ENCODE measurements at places on chromosomes 6 and 20.

DNA sequence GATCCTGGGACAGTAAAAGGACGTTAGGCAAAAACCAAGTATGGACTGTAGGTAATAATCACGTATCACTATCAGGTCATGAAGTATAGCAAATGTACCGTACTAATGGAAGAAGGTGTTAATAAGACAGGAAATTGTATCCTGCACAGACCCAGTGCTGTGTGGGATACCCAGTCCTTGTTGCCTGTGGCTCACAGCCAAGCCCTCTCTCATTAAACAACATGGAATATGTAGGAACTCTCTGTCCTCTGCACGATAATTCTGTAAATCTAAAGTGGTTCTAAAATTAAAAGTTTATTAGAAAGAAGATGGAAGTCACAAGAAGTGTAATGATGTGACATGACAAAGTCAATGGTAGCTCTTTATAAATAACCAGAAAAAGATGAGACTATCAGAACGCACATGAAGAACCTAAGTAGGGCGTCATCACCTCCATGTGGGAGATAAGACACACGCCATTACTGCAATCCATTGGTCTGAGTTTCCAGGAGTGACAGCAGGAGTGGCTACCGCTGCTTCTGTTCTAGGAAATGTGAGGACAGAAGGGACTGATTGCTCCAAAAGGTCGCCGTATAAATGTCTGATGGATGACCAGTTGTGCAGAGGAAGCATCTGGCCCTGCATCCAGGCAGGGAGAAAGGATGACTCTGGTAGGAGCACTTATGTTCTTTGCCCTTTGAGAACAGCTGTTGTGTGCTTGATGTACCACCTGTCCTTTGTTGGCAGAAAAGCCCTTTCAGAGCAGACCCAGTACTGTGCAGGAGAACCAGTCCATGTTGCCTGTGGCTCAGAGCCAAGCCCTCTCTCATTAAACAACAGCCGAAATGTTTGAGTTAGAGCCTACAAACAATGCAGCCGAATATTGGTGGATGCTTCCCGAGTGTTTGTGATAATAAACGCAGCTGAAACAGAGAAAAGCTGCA, 125.6 kb downstream of the FIG4 start:
- DNase-seq: no peak

GRCh38 chr6:166441325-166442078, 58.8 kb upstream of the MPC1 start:
- DNase-seq: no peak

DNA sequence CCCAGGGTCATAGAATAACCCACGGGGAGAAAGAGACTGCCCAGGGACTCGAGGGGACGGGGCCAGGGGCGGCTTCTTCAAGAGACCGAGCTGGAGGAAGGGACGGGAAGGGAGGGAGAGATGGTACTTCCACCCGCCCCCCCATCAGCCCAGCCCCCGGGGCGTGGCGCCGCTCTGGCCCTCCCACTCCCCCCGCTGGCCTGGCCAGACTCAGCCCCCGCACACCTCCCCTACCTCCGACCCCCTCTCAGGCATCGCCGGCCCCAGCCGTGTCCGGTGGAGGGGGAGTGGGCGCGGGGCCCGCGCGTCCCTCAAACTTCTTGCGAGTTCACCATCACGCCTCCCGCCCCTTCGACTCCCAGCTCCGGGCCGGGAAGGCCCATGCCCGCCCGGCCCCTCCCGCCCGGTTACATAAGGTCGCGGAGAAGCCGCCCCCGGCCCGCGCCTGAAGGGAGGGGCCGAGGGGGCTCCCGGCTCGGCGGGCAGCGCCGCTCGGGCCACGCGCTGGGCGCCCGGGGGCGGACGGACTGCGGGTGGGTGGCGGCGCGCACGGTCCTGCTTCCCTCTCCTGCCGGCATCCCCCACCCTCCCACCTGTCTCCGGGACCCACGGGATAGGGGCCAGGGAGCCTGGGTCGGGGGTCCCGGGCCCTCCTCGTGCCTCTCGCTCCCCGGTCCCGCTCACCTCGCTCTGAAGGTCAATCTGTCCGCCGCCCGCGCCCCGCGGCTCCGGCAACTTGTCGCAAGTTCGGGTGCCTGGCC, 562 bp downstream of the TFEB start:
- no peak for DNase-seq

DNA sequence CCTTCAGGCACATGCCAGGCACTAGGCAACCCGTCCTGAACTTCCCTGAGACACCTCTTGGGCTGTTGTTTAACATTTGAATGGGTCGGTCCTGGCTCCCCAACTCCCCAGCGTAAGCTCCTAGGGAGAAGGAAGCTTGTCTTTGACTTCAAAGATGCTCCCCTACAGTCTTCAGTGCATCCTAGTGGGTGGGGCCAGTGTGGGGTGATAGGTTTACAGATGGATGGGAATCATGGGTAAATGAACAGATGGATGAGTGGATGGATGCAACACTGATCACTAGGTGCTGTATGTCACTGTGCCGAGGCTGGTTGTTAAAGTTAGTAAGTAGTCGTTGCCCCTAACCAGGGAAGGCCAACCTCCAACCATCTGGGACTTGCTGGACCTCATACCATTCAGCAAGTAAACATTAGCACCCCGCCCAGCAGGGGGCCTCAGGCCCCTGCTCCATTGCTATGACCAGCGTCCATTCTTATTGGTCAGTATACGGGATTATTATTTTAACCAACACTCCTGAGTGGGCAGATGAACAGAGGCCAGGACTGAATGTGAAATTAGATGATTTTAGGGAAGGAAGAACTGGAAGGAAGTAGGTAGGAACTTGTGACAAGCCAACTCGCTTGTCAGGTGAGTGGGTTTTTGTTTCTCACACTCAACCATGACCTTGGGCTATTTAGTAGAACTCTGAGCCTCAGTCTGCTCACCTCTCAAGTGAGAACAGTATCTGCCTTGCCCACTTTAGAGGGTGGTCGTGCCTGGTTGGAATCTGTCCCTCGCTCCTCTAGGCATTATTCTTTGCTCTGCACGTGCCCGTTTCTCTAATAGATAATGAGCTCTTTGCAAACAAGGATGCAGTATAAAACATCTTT, 82.9 kb upstream of the FOXP4 start:
- peak; percentile 54 for DNase-seq

- DNase-seq: no peak
Observed at GRCh38 chr6:24272148-24272547, 85.7 kb downstream of the DCDC2 start.

DNA sequence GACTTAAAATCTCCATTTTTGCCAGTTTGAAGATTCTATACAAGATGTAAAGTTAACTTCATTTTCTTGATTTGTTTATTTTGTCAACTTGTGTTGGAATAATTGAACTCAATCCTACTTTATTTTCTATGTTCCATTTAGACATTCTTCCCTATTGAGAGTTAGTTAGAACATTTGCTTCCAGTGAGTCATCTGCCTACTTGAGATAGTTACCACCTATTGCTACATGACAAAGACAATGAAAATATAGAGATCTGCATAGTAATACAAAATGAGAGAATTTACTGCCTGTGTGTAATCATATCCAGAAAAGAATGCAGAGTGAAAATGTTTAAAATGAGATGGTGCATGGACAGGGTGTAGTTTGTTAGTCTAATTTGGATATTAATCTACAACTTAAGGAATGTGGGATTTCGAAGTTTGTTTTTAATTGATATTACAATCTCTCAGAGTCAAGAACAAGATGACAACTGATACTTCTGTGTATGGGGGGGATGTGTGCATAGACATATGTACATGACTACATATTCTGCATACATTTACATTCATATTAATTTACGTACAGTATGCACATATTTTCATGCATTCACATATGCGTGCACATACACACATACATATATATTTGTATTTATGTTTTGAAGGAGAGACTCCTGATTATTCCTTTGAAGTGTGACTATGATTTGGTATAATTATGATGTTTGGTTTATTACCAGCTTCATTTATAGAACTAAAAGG, 420.1 kb downstream of the NKAIN2 start:
- no peak for DNase-seq

DNA sequence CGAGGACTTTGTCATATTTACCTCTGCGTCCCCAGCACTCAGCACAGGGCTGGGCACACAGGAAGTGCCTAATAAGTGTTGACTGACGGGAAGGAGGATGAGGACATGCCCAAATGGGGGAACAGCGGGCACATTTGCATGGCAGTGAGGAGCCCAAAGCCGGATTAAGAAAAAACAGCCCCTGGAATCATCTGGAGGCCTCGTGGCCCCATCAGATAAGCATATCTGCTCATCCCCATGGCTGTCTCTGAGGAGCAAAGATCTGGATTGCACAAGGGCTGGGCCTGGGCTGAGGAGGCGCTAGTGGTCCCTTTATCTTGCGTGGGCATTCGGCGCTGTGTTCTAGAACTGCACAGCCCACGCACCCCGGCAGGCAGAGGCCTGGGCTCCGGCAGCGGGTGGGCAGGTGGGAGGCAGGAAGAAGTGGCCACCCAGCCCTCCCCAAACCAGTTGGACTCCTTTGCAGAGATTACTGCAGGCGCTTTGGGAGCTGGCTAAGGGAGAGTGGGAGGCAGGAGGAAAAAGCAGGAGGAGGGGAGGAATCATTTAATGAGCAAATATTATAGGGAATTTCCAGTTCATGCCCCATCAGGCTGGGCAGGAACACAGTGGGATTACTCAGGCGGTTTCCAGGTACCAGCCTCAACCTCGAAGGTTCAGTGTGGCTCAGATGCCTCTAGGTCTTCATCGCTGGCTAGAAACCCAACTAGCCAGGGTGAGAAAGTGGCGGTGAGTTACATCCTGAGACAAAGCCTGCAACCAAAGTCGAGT, 108.1 kb downstream of the CEBPB start:
- DNase-seq: no peak

DNA sequence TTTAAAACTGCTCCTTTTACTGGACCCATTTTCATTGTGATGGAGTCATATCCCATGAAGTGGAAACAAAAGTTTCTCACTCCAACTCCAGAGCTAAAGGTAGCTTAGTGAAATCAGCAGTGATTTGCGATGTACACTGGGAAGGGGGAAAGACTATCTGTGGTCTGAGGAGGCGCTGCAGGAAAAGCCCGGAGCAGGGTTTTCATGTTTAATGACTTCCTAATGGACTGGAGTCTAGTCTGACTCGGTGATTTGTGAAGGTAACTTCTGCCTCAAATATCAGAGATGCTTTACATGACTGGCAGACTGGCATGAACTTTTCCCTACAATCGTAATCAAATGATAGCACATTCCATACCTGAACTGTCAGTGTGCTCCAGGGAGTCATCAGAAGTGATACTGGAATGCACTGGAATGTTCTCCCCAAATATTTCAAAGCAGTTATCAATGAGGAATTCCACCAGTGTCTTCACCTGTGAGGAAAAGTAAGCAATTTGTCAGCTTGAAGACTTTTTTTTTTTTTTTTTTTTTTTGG, 7.0 kb downstream of the TAGAP start:
- DNase-seq: no peak

DNA sequence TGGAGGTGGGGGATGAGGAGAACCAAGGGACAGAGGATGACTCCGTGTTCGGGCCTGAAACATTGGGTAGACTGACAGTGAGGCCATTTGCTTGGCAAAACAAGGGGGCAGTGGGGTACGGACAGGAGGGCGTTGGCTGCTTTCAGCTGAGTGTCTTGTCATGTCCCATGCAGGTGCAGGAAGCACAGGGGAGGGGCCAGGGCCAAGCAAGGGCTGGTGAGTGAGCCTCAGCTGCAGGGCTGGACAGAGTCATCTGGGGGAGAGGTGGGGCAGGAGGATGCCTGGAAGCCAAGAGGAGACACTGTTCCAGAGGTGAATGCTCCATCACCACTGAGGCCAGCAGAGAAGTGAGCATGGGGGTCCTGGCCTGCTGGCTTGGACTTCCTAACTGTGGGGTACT, 78.4 kb downstream of the ERMARD start:
- peak; percentile 9 for DNase-seq

GRCh38 chr6:149862922-149863697, 1.0 kb downstream of the LRP11 start:
- DNase-seq: peak; percentile 40

- DNase-seq: no peak
Observed at GRCh38 chr20:50121858-50122271, 8.9 kb upstream of the UBE2V1 start.

- DNase-seq: no peak
Observed at GRCh38 chr6:11972806-11973205, 39.3 kb upstream of the HIVEP1 start.

GRCh38 chr6:120230008-120230407, 880.4 kb upstream of the MAN1A1 start:
- no peak for DNase-seq

GRCh38 chr20:2101057-2101864, at the start of gene STK35:
Gene STK35 (plus strand): TSS chr20:2101827. CDS start chr20:2101882, 55 bp downstream.
- no peak for DNase-seq

DNA sequence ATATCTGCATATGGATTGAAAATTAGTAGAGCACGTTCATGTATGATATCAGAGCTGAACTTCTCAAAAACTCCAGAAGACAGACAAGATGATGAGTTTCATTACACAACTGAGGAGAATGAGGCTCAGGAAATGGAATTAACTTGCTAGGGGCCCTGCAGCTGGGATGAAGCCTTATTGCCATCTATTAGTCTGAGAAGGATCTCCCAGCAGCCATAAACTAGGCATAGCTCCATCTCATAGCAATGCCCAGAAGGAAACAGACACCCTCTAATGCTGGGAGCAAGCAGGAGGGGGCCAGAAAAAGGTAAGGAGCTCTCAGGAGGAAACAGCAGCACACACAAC, 18.0 kb downstream of the TFEB start:
- DNase-seq: no peak

- no peak for DNase-seq
Observed at GRCh38 chr20:5195655-5196054, 68.8 kb downstream of the CDS2 start.

DNA sequence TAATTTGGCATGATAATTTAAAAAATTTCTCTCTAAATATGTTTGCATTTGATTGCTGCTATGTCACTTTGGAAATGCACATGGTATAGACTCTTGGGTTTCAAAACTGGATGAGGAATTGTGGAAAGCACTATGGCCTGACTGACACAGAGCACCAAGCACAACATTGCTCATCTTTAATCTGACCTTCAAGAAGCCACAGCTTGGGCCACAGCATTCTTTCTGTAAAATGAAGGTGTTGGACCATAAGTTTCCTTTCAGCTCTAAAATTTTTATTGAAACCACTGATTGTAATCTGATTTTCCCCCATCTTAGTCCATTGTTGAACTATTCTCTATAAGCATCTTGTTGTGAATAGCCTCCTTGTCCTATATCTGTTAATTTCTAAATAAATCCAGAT, 41.0 kb downstream of the QKI start:
- no peak for DNase-seq

- no peak for DNase-seq
Observed at GRCh38 chr6:139099984-139100383, 34.9 kb upstream of the HECA start.

DNA sequence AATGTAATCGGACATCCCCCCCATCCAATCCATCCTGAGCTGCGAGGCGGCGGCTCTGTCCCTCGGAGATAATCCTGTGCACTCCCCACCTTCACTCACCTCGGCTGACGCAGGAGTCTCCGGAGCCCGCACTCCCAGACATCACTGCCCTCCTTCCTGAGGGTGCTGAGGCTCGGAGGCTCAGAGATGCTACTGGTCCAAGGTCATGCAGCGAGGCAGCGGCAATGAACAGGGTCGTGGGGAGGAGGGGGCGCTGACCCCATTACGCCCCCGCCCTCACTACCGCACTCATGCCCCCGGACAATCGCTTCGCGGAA, 485 bp downstream of the ADISSP start:
- no peak for DNase-seq
